Cardiac septum (tissue), 1 donor: ENCODE measurements at places on chromosomes 11 and 22.

DNA sequence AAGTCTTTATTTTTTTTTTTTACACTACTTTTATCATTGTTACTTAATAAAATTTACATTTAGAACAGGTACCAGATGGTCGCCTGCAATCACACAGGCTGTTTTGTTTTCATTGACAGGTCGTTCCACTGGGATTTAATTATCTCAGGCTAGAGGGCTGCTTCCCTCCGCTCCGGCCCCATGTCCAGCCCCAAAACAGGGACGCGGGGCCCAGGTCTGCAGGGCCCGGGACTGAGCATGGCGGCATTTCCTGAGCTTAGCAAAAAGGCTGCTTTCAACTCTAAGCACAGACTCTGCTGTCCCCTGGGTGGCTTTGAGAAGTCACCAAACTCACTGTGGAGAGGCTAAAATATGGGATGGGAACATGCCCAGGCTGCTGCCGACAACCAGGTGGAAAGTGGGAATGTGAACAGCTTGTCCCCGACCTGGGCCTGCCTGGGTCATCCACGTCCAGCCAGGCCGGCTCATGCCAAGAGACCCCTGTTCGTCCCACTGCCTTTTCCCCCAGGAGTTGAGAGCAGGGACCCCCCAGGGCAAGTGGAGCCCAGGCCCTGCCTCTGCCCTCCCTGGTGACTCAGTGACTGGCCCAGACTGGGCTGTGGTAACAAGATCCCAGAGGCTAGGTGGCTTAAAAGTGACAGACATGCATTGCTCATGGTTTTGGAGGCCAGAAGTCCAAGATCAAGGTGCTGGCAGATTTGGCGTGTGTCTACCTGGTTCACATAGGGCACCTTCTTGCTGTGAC, 150.0 kb downstream of the SHANK2 start:
- DNase-seq = no peak

DNA sequence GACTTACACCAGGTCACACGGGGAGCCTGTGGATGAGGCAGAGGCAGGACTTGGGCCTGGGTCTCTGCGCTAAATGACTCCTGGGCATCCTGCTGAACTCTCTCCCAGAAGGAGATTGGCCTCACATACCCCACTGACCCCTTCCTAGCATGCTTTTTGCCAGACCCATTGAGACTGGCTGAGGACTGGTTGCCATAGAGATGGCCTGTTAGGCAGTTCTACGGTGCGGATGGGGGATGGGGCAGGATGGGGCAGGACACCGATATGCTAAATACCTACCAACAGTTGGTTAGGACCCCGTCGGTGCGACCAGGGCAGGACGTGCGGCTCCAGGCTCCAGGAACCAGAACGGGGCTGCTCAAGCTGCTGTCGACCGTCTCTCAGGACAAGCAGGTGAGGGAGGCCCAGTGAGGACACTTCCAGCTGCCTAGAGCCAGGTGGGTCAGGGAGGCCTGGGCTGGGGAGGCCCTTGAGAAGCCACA, at the start of gene TSGA10IP:
TSS of gene TSGA10IP (plus strand) at position 51 of the 482 bp plus-strand sequence. CDS start at position 247, 196 bp downstream.
- DNase-seq = no peak

DNA sequence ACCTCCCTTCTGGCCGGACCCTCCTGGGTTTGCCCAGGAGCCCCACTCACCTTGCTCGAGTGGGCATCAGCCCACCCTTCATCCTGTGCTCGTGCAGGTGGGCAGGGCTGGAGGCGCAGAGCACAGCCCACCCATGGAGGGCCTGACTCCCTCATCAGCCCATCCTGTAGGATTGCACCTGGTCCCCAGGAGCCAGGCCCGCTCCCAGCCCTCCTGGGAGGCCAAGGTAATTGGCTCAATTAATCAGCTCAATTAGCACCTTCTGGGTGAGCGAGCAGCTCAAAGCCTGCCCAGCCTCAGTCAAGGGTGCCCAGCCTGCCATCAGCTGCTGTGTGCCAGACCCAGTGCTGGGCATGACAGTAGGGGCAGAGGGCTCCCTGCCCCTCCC, 58.1 kb upstream of the NECTIN1 start:
- no peak for DNase-seq

- no peak for DNase-seq
Observed at GRCh38 chr11:46987183-46987582, 50.6 kb downstream of the CSTPP1 start.

GRCh38 chr22:28819253-28820096, 19.1 kb upstream of the XBP1 start:
- no peak for DNase-seq
